Activated CD8-positive, alpha-beta memory T cell treated with anti-CD3 and anti-CD28 coated beads, Interleukin-2, amount 50 U/mL, for 48 hours (primary cell): ENCODE measurements at places on chromosomes 3 and 15.

- DNase-seq: no peak
Measured at GRCh38 chr3:196749125-196749524, 9.5 kb downstream of the PAK2 start.

- no peak for DNase-seq
Measured at GRCh38 chr3:52147804-52148203, 6.4 kb downstream of the POC1A start.

GRCh38 chr3:182789371-182789770, 3.9 kb upstream of the ATP11B start:
- no peak for DNase-seq

DNA sequence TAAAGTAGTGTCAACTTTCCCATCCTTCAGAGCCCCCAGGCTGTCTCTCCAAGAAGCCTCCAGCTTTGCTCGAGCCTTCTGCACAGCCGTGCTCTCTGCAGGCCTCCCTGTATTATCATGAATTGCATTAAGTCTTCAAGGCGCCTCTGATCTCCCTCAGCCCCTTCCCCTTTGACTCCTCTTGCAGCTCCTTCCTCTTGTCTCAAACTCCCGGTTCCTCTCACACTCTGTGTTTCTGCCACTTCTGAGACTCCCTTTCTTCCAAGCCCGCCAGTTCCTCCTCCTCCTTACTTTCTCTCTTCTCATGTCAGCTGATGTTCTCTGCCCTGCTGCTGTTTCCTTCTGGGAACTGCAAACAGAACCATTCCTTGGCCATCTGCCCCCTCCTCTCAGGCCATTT, 418.8 kb downstream of the EPHB1 start:
- no peak for DNase-seq

GRCh38 chr3:50124800-50125178, 30.3 kb upstream of the SEMA3F start:
- no peak for DNase-seq
